Upper lobe of right lung (tissue), 1 donor: ENCODE measurements at places on chromosomes 3 and 15.

DNA sequence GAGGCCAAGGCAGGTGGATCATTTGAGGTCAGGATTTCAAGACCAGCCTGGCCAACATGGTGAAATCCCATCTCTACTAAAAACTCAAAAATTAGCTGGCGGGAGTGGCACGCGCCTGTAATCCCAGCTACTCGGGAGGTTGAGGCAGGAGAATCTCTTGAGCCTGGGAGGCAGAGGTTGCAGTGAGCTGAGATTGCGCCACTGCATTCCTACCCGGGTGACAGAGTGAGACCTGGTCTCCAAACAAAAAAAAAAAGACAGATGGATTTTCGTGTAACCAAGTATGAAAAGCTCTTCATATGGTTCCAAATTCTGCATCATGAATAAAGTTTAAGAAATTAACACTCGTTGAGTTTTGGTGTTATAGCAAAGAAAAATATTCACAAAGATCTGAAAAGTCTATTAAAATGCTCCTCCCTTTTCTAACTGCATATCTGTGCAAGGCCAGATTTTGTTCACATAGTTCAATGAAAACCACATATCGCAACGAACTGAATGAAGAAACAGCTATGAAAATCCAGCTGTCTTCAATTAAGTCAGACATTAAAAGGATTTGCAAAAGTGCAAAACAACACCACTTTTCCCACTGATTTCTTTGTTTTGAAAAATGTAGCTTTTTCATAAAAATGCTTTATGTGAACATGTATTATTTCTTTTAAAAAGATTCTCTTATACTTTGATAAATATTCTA lies 23.8 kb upstream of the FBLN2 start:
- DNase-seq = no peak

DNA sequence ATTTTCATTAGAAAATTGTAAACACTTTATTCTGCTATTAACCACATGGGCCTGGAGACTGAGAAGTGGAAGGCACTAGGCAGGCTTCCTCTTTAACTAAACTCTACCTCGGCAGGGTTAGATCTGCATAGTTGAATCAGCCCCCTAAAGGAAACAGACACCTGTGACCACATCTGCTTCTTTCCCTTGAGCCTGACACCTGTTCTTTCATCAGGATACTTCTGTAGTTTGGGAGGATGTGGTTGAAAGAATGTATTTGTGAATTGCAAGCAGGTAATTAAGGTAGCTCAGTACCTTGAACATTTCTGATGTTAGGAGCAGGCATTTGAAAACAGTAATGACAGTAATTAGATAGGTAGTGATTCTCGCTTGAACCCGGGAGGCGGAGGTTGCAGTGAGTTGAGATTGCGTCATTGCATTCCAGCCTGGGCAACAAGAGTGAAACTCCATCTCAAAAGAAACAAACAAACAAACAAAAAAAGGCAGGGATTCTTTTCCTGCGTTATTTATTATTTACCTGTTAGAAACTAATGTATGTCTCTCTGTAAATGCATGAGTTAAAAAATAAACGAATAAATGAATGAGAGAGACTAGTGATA lies 468.5 kb downstream of the NLGN1 start:
- no peak for DNase-seq

GRCh38 chr3:52302426-52303145 lies 13.5 kb upstream of the DNAH1 start:
- DNase-seq = no peak

DNA sequence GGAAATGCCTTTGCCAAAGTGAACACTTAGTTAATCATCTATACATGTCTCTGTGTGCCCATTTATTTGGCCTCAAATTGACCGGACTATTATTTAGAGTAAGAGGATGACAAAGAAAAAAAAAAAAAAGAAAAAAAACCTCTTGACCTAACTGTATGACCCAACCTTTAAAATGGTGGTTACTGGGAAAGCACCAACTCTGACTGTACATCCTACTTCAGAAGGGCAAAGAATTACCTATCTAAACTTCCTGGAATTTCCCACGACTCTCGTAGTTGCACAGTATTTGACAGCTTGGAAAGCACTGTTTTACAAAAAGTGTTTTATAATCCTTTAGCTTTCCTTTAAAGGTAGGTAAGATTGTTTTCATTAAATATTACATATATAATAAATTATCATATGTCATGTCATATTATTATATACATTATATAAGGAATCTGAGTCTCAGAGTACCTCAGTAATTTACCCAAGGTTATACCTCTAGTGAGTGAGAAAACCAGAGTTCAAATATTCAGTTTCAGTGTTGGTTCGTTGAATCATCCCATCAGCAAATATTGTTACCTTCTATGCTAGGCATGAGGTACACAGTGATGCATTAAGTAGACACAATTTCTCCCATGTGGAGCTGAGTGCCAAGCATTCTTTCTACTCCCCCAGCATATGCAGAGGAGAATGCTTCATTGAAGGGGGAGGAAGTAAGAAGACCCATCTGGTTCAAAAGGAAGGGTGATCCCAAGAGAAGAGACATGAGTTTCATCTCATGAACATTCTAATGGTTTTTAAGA lies 5.0 kb downstream of the BCL2A1 start:
- DNase-seq = no peak

- DNase-seq = peak; percentile 40
Observed at GRCh38 chr3:53799338-53799865, 46.8 kb downstream of the CHDH start.

DNA sequence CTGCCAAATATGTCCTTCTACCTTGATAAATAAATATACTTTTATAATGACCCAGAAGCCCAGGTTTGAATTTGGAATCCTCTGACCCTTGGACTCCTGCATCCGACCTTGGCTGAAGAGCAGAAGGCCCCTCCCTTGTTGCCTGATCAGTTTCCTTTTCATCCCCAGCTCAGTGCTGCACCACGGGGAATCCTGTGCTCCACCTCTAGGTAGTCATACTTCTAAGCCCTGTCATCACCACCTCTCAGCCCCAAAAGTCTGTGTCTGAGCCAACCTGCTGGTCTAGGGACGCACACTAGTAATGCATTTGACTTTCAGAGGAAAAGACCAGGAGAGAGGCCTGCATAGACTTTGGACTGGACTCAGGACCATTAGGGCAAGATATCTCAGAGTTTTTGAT lies 310.6 kb downstream of the NLGN1 start:
- no peak for DNase-seq

- no peak for DNase-seq
Observed at GRCh38 chr3:157092230-157092629, 67.7 kb downstream of the CCNL1 start.

GRCh38 chr3:128112357-128112968 lies 11.1 kb downstream of the RUVBL1 start:
- no peak for DNase-seq

DNA sequence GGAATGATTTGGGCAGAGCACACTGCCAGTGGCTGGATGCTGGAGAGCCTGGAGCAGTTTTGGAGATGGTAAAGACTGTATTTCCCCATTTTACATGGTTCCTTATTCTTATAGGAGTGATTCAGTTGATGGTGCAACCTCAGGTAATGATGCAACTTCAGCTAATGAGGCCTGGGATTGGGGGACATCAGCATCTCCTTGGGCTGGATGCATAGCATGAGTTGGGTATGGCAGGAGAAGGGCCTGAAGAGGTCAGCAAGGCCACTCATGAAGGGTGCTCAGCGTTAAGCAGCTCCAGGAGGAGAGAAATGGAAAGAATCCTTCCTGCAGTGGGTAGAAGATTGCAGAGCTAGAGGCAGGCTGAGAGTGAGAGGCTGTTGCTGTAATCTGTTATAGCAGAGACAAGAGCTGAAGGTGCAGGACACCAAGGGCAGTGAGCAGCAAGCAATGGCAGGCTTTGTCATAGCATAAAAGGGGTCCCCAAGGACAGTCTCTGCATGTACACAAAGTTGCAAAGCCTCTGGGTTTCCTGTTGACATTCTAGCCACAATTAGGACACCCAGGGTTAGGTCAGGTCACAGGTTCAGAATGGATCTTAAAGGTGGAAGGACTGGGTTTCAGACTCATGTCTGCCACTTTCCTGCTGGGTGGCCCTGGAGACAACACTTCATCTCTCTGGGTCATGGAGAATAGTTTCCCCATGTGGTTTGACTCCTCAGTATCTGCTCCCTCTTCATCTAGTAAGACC lies 29.5 kb upstream of the SNRK start:
- no peak for DNase-seq
